ENCODE measurements at places on chromosomes 11 and 22.

- DNase-seq: peak; percentile 94
Measured at GRCh38 chr11:12433571-12434324, 56.4 kb downstream of the PARVA start.

DNA sequence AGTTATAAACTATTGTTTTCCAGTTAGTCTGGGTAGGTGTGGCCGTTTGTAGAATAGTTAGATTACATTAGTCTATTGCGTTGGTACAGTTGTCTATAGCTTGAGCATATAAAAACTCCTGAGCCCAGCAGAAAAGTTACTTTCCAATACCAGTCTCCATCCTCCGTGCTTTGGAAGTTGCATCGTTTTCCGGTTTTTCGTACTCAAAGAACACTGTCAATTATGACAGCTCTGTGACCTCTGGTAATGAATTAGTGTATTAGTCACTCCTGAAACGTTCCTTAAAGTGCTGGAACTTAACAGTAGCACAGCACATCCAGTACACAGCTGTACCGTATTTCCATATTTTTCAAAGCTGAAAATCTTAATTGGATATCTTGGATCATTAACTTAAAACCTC lies 808 bp upstream of the MSANTD2 start:
- DNase-seq: no peak

DNA sequence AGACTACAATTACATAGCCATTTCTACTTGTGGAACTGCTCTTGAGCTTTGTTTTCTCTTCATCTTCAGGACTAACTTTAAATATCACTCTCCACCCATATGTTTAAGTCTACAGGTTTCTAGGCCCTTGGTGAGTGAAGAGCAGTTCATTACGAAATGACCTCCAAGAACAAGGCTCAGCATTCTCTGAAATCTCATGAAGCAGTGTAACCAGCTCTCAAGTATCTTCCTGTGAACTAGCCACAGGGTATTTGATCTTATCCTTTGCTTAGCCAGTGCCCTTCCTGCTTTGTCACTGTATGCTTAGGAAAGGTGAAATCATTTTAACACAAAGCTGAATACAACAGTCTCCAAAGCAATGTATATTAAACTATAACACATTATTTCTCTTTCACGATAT lies 20.4 kb upstream of the LYVE1 start:
- DNase-seq: no peak

DNA sequence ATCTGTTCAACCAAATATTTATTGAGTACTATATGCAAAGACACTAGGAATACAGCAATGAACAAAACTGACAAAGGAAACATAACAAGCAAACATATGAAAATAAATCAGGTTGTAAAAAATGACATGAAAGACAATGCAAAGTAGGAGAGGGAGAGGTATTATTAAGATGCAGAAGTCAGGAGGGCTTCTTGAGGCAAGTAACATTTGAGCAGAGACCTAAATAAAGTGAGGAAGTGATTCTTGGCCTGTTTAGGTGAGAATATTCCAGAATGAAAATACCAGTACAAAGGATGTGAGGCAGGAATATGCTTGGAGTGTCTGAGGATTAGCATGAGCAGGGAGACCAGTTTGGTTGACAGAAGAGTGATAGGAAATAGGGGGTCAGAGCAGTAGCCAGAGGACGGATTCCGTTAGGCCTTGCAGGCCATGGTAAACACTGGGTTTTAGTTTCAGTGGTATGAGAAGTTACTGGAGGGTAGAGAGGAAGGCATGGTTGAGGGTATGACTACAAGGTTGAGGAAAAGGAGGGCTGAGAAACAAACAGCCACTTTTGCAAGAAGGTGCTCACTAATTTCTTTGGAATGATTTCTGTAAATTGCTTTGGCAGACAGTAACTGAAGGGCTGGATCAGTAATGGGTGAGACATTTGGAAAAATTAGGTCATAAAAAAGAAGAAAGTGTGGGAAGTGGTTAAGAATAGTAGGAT lies 191.9 kb downstream of the SWAP70 start:
- DNase-seq: no peak

DNA sequence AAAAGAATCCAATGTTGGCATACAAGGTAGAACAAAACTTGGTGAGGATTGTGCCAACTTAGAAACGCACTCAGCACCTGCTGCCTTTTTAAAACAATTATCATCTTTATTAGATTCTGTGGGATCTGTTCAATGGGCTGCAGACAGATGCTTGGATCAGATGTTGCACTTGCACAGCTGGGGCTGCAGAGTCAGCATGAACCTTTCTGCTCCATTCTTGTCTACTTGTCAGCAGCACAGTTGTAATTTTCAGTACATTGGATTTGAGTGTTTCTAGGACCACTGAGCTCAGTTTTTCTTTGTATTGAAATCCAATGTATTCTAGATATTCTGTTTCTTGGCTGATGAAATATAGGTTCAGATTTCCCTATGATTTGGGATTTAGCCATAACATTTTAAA lies 164.5 kb downstream of the LUZP2 start:
- no peak for DNase-seq

DNA sequence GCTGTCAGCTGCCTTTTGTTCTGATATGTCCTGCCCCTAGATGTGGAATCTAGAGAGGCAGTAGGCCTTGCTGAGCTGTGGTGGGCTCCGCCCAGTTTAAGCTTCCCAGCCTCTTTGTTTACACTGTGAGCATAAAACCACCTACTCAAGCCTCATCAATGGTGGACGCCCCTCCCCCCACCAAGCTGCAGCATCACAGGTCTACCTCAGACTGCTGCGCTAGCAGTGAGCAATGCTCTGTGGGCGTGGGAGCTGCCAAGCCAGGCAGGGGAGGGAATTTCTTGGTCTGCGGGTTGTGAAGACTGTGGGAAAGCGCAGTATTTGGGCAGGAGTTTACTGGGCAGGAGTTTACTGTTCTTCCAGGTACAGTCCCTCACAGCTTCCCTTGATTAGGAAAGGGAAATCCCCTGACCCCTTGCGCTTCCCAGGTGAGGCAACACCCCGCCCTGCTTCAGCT lies 98.5 kb downstream of the SMCO4 start:
- peak; percentile 55 for DNase-seq

DNA sequence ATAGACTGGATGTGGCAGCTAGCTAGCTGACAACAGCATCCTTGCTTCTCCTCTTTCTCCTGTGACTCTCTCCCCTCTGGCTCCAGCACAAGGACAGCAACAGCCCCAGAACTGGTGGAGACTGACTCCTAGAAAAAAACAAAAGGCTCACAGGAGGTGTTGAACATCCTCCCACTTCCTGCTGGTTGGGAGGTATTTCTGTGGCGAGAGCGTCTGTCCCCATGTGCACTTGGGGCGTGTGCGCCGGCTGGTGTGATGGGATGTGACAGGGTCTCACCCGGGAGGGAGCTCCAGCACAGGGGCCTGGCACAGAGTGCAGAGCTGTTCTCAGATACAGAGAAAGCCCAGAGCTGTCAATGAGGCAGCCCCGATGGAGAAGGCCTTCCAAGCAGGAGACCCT lies 107.2 kb upstream of the E2F8 start:
- no peak for DNase-seq

- no peak for DNase-seq
Measured at GRCh38 chr11:69327741-69328191, 33.8 kb downstream of the MYEOV start.

DNA sequence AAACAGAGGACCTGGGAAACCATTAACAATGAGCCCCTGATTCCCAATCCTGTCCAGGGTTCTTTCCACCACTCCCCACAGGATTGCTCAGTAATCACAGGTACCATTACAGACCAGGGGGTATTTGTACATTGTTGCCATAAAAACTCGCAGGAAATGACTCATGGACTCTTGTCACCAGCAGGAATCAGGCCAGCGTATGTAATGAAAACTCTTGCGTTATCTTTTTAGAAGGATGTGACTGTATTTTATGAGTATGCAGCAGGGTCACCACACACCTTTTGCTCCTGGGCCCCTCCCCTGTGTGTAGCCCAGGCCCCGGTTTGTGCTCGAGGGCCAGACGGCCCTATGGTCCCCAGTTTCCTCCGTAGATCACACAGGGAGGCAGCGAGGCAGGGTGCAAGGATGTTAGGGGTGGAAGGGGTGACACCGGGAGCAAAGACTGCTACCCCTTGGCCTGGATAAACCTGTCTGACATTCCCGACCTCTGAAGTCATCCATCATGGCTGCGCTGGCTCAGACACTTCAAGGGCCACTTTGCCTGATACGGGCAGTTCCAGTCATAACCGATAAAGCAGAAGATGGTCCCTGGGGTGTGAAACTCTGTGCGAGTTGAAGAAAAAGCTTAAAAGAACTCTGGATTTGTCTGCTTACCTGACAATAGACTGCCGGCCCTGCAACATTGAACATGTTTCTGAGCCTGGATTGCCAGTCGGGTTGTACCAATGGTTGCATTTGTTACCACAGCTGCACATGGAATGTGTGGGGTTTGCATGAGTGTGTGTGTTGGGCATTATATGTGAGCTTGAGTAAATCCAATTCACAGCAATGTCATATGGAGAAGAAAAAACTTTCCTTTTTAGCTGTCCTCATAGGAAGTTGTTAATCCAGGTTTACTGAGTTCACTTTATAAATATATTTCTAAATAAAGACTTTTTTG lies 56.9 kb downstream of the MICAL2 start:
- DNase-seq: peak; percentile 92

DNA sequence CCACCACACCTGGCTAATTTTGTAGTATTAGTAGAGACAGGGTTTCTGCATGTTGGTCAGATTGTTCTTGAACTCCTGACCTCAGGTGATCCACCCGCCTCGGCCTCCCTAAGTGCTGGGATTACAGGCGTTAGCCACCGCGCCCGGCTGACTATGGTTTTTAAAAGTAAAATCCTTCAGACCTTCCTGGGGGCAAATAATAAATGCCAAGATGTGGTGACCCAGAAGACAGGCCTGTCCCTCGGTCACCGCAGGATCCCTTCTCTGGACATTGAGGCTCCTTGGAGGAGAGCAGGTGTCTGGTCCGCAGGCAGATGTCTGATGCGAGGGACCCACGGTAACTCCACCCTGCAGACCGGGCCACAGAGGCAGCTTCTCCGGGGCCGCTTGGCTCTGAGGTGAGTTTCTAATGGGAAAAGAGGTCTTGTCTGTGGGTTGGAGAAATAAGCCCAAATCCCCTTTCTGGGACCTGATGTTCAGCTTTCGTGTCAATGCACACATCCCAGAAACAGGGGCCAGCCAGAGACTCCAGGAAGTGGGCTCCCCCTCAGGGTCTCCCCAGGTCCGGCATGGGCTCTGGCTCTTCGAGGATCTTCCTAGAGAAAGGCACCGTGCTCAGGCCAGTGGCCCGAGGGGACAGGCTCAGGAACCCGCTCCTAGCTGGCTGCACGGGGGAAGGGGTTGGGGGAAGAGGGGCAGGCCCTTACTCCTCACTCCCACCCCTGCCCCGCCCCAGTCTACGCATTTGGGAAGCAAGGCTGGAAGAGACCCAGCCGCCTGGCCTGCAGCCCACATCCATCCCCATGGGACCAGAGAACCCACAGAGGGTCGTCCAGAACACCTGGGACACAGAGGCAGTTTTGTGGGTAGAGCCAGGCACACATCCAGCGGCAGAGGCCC lies 100.6 kb downstream of the WNT7B start:
- DNase-seq: no peak

DNA sequence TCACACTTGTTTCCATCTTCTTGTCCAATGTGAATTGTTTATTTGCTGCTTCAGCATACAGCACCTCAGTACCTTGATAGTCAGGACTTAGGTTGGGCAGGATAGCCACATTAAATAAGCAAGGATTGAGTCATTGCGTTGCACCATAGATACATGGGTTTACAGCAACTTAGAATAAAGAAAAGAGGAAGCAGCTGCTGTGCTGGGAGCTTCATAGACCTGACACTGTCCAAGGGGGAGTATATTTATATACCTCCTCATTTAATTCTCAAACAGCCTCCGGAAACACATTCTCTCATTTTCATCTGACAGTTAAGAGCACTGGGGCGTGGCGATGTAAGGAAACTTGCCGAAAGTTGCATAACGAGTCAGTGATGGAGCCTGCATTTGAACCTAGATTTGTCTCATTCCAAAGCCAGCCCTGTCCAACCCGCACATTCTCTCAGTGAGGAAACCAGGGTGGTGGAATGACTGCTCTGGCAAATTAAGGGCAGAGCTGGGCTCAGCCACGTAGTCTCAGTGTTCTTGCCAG lies 42.2 kb downstream of the UBASH3B start:
- peak; percentile 67 for DNase-seq

DNA sequence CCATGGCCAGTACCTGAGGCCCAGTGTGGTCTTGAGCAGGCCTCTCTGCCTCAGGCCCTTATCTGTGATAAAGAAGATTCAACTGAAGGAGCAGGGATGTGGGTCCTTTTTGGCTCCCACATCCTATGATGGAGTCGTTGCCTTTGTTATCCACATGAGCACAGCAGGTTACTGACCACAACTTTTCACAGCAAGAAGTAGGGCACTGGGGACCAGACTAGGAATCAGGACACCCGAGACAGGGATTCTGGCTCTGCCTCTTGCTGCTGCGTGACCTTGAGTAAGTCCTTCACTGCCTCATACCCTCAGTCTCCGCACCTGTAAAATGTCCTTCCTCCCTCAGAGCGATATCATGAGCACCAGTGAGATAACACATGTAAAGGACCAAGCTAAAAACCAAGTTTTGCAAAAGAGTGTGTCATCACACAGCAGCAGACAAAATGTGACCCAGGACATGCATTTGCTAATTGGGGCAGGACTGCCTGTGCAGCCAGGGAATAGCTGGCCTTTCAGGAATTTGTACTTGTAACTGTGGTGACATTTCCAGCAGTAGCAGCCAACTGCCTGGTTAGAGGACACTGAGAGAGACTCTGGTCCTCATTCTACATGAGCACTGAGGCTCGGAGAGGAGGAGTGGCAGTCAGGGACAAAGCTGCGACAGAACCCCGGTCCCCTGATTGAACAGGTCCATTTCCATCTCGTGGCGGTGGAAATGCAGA lies 13.2 kb upstream of the SMIM35 start:
- DNase-seq: no peak
